ENCODE measurements at places on chromosomes 4 and X.
A peak's percentile ranks its signal among the peaks of the same experiment; 100 is the strongest.

- no peak for DNase-seq
Measured at GRCh38 chr4:6322761-6323566, 53.3 kb downstream of the WFS1 start.

DNA sequence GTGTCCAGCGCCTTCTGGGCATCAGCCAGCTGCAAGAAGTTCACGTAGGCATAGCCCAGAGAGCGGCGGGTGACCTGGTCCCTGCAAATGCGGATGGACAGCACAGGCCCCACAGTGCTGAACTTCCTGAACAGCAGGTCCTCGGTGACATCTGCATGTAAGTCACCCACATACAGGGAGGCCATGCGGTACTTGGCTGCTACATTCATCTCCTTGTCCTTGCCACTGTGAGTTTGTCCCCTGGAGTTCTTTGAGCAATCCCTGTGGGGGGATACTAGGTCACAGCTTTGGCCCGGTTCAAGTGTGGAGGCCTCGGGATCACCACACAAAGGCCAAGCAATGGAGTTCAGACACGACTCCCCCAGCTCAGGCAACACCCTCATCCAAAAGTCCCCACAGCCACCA lies 776 bp downstream of the PABPC4L start:
- peak; percentile 13 for DNase-seq

DNA sequence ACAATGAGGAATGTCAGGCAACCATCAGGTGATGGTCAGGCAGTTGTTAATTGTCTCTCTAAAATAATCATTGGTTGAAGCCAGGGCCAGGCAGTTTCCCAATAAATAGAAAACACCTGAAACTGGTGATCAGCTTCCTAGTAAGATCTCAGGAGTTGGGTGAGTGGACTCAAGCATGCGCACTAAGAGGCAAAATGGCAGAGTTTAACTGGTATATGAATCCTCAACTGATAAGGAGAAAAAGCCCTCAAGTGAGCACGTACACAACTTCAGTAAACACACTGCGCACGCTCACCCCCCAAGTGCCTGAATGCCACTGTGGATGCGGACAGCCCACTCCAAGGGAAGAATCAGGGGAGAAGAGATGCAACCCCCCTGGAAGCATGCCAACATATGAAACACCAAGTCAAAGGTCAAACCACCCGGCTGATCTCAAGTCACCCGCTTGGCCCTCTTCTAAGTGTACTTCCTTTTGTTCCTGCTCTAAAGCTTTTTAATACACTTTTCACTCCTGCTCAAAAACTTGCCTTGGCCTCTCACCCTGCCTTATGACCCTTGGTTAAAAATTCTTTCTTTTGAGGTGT lies 39.9 kb downstream of the LNX1 start:
- no peak for DNase-seq

GRCh38 chr4:91826186-91826585 lies 477.6 kb upstream of the GRID2 start:
- DNase-seq, result no peak

- DNase-seq, result peak; percentile 42
Measured at GRCh38 chr4:1792832-1793495, at the start of gene FGFR3. Gene FGFR3 (plus strand): TSS chr4:1793293. CDS start chr4:1793935, 642 bp downstream.

DNA sequence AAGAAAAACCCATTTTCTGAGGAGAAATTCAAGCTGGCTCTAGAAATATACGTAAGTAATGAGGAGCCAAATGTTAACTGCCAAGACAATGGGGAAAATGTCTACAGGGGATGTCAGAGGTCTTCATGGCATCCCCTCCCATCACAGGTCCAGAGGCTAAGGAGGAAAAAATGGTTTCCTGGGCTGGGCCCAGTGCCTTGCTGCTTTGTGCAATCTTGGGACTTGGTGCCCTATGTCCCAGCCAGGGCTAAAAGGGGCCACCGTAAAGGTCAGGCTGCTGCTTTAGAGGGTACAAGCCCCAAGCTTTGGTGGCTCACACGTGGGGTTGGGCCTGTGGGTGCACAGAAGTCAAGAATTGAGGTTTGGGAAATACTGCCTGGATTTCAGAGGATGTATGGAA lies 17.2 kb upstream of the IGFBP7 start:
- DNase-seq, result no peak

DNA sequence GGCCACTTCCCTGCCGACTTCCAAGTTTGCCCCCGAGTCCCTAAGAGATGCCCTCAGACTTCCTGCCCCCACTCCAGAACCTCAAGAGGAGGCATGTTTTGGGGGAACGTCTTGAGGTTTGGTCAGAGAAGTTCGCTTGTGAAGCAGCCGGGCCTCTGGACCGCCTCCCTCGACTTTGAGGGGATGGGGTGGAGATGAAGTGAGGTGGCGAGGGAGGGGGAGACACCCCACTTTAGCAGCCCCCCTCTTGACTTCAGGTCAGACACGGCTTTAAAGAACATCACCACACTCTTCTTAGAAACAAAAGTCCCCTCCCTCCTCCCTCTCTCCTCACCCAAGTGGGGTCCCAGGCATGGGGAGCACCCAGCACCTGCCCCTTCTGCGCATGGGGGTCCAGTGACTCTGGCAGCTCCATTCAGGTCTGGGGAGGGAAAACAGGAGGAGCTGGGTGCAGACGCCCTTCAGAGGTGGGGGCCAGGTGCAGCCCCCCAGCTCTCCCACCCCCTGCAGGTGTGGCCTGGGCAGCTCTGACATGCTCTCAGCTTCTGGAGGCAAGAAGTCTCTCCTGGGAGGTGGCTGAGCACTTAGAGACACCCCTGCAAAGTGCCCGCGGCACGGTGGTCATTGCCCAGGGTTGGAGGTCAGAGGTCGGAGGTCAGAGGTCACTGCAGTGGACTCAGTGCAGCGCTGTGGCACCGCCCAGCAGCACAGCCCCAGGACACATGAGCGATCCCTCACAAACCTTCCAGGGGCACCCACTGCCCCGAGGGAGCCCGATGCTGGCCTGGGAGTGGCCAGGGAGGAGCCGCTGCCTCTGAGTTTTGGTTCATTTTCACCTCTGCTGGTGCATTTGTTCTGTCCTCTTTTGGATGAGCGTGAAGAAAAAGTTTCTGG lies 108.8 kb downstream of the CPZ start:
- no peak for DNase-seq

DNA sequence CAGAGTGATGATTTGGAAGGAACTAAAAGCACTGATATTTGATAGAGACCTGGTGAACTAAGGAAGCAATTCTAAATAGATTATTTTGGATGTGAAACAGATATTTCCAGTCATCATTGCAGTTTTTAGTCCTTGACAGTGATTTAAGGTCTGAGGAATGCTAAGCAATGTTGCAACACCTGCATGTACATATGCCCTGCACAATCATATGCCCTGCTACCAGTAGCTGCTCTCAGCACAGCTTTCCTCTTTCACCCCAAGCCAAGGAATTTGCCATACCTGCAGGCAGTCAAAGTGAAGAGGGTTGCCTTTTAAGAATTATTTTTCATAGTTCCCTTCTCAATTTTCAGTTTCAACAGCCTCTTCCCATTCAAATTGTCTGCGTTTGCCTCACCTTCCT lies 8.7 kb upstream of the FAM47A start:
- no peak for DNase-seq

DNA sequence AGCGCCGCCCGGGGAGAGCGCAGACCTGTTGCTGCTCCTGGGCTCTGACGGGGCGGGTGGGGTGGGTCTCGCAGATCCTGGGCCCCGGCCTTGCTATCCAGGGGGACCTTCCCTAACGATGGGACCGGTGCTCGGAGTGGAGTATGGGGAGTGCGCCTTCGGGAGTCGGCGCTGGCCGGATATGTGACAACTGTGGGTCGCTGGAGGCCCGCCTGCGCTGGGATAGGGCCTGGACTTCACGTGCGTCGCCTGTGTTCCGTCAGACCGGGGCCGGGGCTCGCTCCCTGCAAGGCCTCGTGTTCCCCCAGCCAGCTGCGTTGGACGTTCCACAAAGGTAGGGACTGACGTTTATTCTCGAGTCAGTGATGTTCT lies 1.3 kb downstream of the TBL1X start:
- peak; percentile 51 for DNase-seq

DNA sequence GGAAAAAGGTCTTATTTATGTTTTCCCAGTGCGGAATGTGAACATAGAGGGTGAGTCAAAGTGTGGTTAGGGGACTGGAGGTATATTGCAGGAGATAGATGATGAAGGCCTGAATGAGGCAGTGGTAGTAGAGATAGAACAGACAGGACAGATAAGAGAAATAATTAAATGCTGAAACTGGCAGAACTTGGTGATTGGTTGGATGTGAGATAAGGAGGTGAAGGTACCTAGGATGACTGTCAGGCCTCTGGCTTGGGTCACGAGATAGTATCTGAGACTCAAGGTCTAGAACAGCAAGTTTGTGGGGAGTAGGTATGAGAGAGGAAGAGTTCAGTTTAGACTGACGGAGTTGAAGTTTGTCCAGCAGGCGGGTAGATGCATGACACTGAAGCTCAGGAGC lies 3.5 kb downstream of the MND1 start:
- DNase-seq, result peak; percentile 71

DNA sequence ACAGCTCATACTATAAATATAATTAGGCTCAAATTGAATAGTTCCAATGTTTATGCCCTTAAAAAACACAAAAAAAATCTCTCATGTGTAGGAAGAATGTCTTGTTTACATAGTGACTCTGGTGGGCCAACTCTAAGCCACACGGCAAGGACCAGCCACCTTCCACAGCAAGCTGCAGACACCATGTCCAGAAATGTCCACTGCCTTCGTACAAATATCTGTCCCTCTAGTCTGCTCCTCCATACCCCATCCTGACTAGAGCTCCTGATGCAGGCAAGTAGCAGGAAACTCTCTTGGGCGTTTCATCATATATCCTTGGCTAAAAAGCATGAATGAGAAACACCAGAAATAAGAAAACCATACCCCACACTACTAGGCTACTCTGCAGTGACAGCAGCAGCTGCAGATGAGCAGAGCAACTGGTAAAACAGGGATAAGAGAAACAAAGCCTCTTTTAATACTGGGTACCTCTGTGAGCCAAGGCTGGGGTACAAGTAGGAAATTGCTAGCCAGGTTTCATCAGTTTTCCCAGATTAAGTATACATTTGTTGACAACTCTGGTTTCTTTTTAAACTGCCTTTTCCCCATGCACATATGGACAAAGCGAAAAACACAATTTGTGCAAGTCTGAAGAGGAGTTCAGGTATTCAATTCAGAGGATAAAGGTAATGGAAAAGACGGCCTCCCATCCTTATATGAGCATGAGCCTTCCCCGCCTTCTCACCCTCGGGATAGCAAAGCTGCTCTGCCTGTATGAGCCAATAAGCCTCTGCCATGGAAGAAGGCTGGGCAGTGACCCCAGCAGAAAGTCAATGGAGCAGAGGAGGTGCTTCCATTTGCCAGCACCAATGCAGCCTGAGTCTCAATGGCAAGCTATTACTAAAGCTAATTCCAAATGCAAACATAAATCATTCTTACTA lies 245.4 kb downstream of the DCLK2 start:
- no peak for DNase-seq

DNA sequence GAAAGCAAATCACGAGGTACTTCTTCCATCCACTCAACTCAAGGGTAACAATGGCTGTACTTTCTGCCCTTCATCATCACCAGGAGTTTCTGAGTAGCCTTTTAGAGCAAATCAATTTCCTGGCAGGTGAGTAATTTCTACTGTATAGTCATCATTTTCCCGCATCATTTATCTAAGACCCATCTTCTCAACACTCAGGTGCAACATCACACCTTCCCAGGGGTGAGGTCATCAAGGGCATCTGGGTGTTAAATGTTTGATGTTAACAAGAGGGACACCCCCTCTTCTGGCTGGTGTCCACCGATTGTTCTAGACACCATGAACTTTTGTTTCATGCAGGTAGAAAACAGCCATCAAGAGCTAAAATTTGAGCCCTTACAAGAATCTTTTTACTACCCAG lies 313.4 kb upstream of the MAGEB2 start:
- no peak for DNase-seq

GRCh38 chr4:86043755-86044592 lies 315.9 kb downstream of the MAPK10 start:
- peak; percentile 69 for DNase-seq

- peak; percentile 94 for DNase-seq
Measured at GRCh38 chrX:74450803-74451449, 29.6 kb downstream of the SLC16A2 start.

DNA sequence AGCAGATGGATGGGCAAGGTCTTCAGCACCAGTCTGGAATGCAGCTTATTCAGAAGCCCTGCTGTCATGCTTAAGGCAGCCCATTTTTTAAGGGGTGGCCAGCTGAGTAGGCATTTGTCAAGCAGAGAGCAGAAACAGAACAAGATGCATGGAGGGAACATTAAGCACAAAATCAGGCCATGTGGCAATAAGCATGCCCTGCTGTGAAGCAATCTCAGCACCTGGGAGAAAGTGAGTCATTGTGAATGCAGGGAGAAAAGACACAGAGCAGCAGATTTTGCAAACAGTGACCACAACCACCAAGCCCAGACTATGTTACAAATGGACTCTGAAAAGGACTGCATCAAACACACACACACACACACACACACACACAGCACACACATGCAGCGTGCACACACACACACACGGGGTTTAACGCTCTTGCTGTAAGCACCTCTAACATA lies 94.1 kb upstream of the GALNT7 start:
- peak; percentile 61 for DNase-seq

GRCh38 chr4:120062663-120063195 lies 3.9 kb downstream of the MAD2L1 start:
- no peak for DNase-seq

GRCh38 chr4:6986072-6986780 lies 56.9 kb upstream of the TADA2B start:
- peak; percentile 68 for DNase-seq

Data from ELR (cell line).